Femur (tissue), 1 donor: ENCODE measurements at places on chromosomes 7 and 10.

DNA sequence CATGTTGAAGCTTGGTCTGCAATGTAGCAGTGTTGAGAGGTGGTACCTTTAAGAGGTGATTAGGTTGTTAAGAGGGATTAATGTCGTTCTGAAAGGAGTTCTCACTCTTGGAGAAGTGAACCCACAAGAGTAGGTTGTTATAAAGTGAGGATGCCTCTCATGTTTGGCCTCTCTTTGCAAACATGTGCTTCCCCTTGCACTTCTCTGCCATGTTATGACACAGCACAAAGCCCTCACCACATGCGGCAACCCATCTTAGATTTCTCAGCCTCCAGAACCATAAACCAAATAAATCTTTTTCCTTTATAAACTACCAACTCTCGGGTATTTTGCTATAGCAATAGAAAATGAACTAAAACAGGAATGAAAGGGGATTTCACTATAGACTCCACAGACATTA, 66.3 kb downstream of the KMT2C start:
- no peak for DNase-seq

GRCh38 chr10:10855151-10855581, 162.5 kb upstream of the CELF2 start:
- DNase-seq, result no peak

DNA sequence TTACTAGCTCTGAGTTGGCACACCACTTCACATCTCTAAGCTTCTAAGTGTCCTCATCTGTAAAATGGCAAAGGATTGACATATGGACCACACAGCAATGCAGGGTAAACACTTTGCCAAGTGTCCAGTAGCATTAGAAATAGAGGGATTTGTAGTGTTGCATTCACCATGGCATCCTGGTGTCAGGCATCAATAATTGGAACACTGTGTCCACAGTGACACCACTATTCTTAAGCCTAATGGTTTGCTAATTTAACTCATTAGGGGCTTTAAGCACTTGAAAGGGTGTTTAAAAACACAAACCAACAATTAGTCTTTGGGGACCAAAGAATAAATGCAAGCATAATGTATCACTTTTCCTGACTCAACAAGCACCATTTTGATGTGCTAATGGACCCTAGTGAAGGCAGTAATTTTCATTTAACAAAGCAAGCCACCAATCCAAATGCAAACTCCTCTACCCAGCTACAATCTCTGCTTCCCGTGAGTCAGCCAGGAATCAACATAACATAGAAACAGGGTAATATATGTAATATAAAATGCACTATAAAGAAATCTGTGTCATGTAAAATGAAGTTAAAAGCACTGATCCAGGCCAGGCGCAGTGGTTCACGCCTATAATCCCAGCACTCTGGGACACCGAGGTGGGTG, 75.9 kb downstream of the FAM204A start:
- no peak for DNase-seq

GRCh38 chr10:44154956-44155355, 229.9 kb downstream of the CXCL12 start:
- no peak for DNase-seq

DNA sequence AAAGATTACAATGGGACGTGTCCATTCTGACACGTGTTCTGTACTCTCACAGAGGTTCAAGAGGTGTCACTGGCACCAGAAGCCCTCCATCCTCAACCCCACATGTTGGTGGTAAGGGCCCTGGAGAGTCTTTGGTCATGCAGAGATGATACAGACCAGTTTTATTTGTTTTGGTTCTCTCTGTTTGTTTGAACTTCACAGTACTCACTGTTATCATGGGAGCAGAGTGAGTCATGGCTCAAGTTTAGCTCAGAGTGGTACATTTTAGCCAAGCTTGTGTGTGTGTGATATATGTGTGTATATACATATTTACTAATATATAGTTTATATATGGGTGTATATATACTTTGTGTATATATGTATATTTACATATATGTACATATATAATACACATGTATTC, 935.6 kb downstream of the GRID1 start:
- DNase-seq, result no peak

- DNase-seq, result peak; percentile 55
Measured at GRCh38 chr10:64209561-64209960, 688.4 kb downstream of the REEP3 start.

DNA sequence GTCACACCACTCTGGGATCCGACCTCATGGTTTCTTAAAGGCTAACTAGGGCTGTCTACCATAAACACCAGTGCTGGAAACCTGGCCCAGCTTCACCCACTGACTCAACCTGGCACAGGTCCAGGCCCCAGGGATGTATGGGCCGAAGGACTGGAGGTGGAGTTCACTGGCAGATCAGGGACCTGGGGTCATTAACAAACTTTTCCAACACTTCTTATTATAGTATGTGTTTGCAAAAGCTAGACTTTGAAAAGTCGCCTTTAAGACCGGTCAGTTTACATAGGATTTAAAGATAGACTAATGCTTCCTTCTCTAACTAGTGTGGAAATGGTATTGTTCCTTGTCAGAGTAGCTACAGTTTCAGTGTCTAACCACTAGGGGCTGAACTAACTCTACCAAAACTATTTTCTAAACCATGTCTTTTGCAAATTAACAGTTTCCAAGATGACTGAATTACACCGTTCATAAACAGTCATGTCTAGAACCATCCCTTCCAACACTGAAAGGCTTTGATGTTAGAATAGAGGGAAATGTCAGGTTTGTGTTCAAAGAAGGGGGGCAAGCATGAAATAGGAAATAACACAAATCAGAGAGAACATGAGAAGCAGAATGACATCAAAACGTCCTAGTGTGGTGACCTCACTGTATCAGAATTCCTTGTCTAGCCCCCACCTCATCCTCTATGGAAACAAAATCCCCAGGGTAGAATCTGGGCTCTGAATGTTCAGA, 29.7 kb downstream of the STN1 start:
- DNase-seq, result peak; percentile 86

DNA sequence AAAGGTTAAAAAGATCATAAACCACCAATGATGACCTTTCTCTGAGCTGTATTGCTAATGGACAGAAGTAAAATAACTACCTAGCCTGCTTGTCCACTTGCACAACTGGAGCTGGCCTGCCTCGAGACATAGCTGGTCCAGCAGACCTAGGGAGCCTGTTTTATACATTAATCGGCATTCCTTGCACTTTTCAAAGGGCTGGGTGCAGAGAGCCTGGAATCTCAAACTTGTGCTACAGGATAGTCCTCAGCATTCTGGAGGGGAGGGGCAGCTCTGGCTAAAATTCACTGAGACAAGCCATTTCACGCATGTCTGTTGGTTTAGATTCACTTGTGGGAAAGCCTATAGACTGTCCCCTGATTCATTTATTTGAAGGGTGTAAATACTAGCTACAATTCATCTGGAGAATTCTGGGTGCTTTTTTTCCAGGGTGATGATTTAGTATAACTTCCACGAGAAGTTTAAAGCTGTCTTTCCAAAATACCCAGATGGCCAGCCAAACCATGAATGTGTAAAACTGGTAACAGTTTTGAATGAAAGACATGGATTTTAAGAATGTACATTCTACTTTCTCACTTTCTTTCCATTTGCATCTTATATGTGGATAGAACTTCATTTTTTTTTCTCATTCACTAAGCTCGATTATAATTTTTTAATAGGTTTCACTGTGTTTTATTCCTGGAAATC, 389.4 kb downstream of the KCNMA1 start:
- peak; percentile 38 for DNase-seq

- no peak for DNase-seq
Measured at GRCh38 chr10:3745521-3745920, 39.5 kb downstream of the KLF6 start.

DNA sequence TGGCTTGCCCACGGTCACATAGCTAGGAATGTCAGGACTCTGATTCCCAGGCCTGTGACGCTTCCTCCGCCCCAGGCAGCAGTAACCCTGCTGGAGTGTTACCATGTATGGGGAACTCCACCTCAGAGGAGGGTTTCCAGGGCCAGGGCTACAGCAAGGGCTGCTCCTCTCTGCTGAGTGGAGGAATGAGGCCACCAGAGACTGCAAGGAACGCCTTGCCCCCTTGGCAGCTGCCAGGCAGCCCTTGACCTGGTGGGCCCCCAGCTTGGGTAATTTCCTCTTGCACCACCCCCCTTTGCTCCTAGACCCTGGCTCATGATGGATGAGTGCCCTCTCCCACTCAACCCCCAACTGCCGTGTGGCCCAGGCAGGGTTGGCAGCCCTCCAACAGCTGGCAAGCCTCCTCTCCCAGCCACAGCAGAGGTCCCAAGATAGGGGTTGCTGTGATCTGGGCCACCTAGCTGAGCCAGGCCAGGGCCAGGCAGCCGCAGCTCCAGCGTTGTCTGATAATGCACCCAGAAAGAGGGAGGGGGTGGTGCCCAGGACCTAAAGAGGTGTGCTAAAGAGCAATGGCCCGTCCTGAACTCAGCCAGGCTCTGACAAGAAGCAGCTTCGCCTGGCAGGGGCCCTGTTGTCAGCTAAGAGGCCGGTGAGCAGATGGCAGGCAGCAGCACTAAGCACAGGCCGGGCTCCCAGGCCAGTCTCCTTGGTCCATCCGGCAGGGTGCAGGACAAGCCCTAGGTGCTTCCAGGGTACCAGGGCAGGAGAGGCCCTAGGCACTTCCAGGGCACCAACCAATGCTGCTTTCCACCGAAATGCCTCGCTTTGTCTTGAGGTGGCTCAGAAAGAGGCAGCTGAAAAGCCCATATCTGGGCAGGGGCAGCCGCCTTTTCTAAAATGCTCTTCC, 35.4 kb downstream of the DRGX start:
- DNase-seq, result peak; percentile 40

GRCh38 chr7:135712182-135712782, 15.7 kb downstream of the SLC13A4 start:
- DNase-seq, result no peak

DNA sequence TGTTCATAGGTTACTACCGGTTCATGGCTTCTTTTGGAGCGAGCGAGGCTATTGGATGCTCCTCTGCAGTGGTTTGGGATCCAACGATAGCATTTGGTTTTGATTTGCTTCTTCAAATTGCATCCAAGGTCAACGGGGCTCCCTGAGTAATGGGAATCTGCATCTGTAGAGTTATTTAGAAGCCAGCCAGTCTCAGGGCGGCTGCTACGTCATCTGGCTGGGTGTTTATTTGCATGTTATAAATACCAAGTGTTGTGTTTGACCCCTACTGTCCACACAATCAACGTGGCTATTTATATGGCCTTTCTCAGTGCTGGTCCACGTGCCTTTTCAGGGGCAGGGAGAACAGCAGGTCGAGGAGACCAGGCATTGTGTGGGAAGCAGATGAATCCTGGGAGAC, 137.7 kb downstream of the PRPF18 start:
- peak; percentile 85 for DNase-seq

GRCh38 chr10:43260117-43260761, 6.6 kb downstream of the RASGEF1A start:
- DNase-seq, result no peak
